ENCODE measurements at places on chromosomes 13 and 19. TPM values are rescaled to one million over a fixed set of nuclear protein-coding genes. Genes with fewer than 3 reads are reported as not detected.

Gene LGI4
- total RNA-seq: 63.0 TPM

Gene PPP1R13L
- 9.9 TPM for total RNA-seq

Gene PLPP2
- total RNA-seq: 16.5 TPM

Gene SWSAP1
- total RNA-seq: 1.1 TPM

Gene LRRC8E
- not detected for total RNA-seq
